NCI-H1417 treated with DMSO at 0.1 percent for 48 hours (cell line): ENCODE measurements at places on chromosomes 1 and 21.

- no peak for DNase-seq
These were observed 197.3 kb downstream of the ZBTB18 start for GRCh38 chr1:244248426-244248825.

- no peak for DNase-seq
These were observed 129.6 kb downstream of the LRRC7 start for GRCh38 chr1:69697340-69697739.

- DNase-seq, result no peak
These were observed 136.4 kb upstream of the ADGRL2 start for GRCh38 chr1:81664341-81664740.

GRCh38 chr21:41895643-41896493 is 16.7 kb upstream of the PRDM15 start:
- no peak for DNase-seq

DNA sequence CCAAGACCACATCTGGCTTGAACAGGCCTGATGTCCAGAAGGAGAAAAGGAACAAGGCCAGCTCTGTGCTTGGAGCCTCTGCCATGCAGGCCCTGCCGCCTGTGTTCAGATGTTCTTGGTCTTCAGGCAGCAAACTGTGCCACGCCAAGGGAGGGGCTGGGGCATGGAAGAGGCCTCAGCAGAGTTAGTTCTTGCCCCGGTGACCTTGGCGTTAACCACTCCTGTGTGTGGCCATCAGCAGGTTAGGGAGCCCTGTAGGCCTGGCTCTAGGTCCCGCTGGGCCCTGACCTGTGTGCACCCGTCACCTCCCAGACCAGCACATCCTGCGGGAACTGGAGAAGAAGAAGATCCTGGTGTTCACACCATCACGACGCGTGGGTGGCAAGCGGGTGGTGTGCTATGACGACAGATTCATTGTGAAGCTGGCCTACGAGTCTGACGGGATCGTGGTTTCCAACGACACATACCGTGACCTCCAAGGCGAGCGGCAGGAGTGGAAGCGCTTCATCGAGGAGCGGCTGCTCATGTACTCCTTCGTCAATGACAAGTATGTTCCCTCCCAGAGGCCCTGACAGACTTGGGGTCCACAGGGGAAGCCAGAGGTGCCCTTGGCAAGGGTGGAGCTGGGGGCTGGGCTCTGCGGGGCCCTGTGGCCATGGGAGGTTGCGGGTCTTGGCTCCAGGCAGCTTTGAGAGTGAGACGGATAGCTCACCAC is 7.1 kb downstream of the ZC3H12A start:
- DNase-seq, result no peak
